Uterus (tissue), 4 donors: ENCODE measurements at places on chromosomes 3 and 15. TPM values are rescaled to one million over a fixed set of nuclear protein-coding genes. Genes with fewer than 3 reads are reported as not detected.
A peak's percentile ranks its signal among the peaks of the same experiment; 100 is the strongest.

The TRIM42 gene
- total RNA-seq, result not detected

GRCh38 chr3:155194973-155195957 lies 98.2 kb downstream of the STRIT1 start:
- no peak overlapping the region for H3K27ac ChIP-seq
- DNase-seq, result no peak
- no peaks in the 10 kb centered on the region for H3K4me1 ChIP-seq
- H3K36me3 ChIP-seq, result no peaks in the 10 kb centered on the region
- no peaks in the 10 kb centered on the region for H3K27me3 ChIP-seq

DNA sequence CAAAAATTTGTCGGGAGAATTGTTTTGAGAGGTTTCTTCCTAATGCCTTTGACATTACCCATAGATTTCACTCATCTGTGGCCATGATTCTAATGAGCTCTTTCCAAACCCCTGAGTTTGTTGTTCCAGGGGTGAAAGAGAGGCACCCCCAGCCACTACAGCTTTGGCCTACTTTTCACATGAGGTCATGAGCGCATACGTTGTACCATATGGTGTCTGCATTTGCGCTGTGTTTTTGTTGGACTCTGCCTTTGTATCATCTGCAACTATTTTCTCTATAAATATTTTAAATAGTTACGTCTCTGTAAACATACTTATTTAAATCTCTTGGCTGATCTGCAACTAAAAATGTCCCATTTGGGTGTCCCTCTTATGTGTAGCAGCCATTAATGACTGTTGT lies 107.9 kb downstream of the LRTM1 start:
- H3K27ac ChIP-seq, result no peak overlapping the region
- DNase-seq, result no peak
- no peak overlapping the region for H3K4me3 ChIP-seq
- H3K4me1 ChIP-seq, result no peaks in the 10 kb centered on the region

- no peaks in the 10 kb centered on the region for H3K27me3 ChIP-seq
- peak overlapping the region; percentile 56 for H3K27ac ChIP-seq
- H3K36me3 ChIP-seq, result no peaks in the 10 kb centered on the region
- DNase-seq, result no peak
- H3K4me3 ChIP-seq, result no peak overlapping the region
These were observed 79.8 kb downstream of the CRTC3 start for GRCh38 chr15:90609242-90610180.

GRCh38 chr3:167575000-167575600 lies 78.6 kb downstream of the WDR49 start:
- no peaks in the 10 kb centered on the region for H3K36me3 ChIP-seq
- H3K27me3 ChIP-seq, result no peaks in the 10 kb centered on the region
- no peaks in the 10 kb centered on the region for H3K4me1 ChIP-seq
- no peak for DNase-seq

DNA sequence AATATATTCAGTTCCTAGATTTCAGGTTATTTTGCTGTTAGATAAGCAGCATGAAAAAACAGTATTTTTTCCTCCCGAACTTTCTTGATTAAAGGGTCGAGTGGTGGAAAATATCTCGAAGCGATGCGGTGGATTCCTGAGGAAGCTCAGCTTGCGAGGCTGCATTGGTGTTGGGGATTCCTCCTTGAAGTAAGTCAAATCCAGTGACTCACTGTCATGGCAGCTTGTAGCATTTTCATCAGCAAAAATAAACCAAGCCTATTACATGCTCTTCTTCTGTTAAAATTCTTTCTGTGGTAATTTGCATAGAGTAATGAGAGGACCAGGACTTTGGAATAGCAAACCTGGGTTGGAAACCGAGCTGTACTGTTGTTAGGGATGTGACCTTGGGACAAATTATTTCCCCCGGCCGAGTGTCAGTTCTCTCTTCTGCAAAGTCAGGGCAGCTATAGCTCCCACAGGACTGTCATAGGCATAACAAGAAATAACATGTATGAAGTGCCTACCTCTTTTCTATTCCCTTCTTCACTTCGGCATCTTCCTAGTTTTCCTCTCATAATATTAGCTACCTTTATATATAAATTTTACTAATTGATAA lies 75.6 kb downstream of the UBP1 start:
- H3K36me3 ChIP-seq, result no peaks in the 10 kb centered on the region
- no peaks in the 10 kb centered on the region for H3K27me3 ChIP-seq
- H3K27ac ChIP-seq, result no peak overlapping the region
- no peak for DNase-seq

- no peak overlapping the region for H3K4me3 ChIP-seq
- no peak overlapping the region for H3K27ac ChIP-seq
- no peaks in the 10 kb centered on the region for H3K36me3 ChIP-seq
- DNase-seq, result no peak
These were observed 55.8 kb upstream of the PRR23E start for GRCh38 chr3:127137113-127137512.

GRCh38 chr15:101444807-101445508 lies 44.5 kb downstream of the PCSK6 start:
- no peak overlapping the region for H3K27ac ChIP-seq
- no peaks in the 10 kb centered on the region for H3K36me3 ChIP-seq
- no peak for DNase-seq
- no peaks in the 10 kb centered on the region for H3K27me3 ChIP-seq
- H3K4me3 ChIP-seq, result no peak overlapping the region

- H3K4me1 ChIP-seq, result peaks cover 43% of the 10 kb centered on the region
- H3K27me3 ChIP-seq, result no peaks in the 10 kb centered on the region
- H3K27ac ChIP-seq, result peak overlapping the region; percentile 72
- no peak overlapping the region for H3K4me3 ChIP-seq
- no peaks in the 10 kb centered on the region for H3K36me3 ChIP-seq
- peak; percentile 30 for DNase-seq
These were observed 6.8 kb downstream of the FYCO1 start for GRCh38 chr3:45988804-45989203.

The KBTBD13 gene
- total RNA-seq, result 0.21 TPM

DNA sequence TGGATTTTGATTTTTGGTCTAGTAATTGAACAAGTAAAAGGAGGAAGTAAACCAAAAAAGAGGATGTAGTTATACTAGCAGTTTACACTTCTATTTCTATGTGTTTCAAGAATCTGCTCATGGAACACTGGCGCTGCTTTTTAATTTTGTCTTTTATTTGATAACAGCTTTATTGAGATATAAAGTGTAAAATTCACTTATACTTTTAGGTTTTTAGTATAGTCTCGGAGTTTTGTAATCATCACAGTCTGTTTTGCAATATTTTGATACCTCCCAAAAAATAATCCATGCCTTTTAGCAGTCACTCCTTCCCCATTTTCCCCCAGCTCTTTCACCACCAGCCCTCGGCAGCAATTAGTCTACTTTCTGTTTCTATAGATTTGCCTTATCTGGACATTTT lies 18.0 kb downstream of the UBE2E2 start:
- H3K4me1 ChIP-seq, result no peaks in the 10 kb centered on the region
- H3K27ac ChIP-seq, result no peak overlapping the region
- no peaks in the 10 kb centered on the region for H3K36me3 ChIP-seq
- no peak for DNase-seq
- H3K4me3 ChIP-seq, result no peak overlapping the region
- H3K27me3 ChIP-seq, result no peaks in the 10 kb centered on the region

The PPP1R14D gene
- total RNA-seq, result not detected

The CACNA2D2 gene
- total RNA-seq, result not detected

- no peaks in the 10 kb centered on the region for H3K4me1 ChIP-seq
- no peak for DNase-seq
- H3K4me3 ChIP-seq, result no peak overlapping the region
- H3K36me3 ChIP-seq, result no peaks in the 10 kb centered on the region
- no peaks in the 10 kb centered on the region for H3K27me3 ChIP-seq
These were observed 14.0 kb upstream of the UACA start for GRCh38 chr15:70777170-70777926.

The CDAN1 gene
- 19.4 TPM for total RNA-seq

The INAFM2 gene
- 6.7 TPM for total RNA-seq

- H3K4me1 ChIP-seq, result no peaks in the 10 kb centered on the region
- no peak for DNase-seq
- no peaks in the 10 kb centered on the region for H3K36me3 ChIP-seq
These were observed 40.9 kb downstream of the TPRG1 start for GRCh38 chr3:189212681-189213080.

DNA sequence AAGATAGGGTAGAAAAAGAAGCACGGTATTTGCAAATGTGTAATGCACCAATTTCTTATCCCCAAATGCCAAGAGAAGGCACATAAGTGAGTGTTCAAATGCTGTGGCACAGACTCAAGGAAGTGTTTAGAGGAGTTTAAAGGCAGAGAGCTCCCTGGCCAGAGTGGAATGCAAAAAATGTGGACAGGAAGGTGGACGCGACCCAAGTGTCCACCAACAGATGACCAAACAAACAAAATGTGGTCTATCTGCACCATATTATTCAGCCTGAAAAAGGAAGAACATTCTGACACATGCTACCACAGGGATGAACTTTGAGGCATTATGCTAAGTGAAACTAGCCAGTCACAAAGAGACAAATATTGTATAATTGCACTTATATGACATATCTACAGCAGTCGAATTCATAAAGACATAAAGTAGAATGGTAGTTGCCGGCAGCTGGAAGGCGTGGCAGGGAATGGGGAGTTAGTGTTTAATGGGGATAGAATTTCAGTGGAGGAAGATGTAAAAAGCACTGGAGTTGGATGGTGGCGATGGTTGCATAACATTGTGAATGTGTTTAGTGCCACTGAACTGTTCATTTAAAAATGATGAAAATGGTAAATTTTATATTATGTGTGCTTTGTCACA lies 126.6 kb downstream of the SRGAP3 start:
- H3K4me3 ChIP-seq, result no peak overlapping the region
- no peaks in the 10 kb centered on the region for H3K27me3 ChIP-seq
- H3K36me3 ChIP-seq, result no peaks in the 10 kb centered on the region

GRCh38 chr3:47098910-47099309 lies 65.0 kb downstream of the SETD2 start:
- DNase-seq, result no peak
- H3K4me3 ChIP-seq, result no peak overlapping the region
- H3K36me3 ChIP-seq, result no peaks in the 10 kb centered on the region
- H3K4me1 ChIP-seq, result no peaks in the 10 kb centered on the region
- no peak overlapping the region for H3K27ac ChIP-seq

- DNase-seq, result no peak
- H3K36me3 ChIP-seq, result no peaks in the 10 kb centered on the region
- no peaks in the 10 kb centered on the region for H3K27me3 ChIP-seq
- no peak overlapping the region for H3K4me3 ChIP-seq
- no peaks in the 10 kb centered on the region for H3K4me1 ChIP-seq
- H3K27ac ChIP-seq, result no peak overlapping the region
These were observed 54.1 kb upstream of the HES1 start for GRCh38 chr3:194081826-194082225.

The MRAS gene
- total RNA-seq, result 71.5 TPM

- peaks cover 6% of the 10 kb centered on the region for H3K4me1 ChIP-seq
- no peak overlapping the region for H3K4me3 ChIP-seq
- no peak overlapping the region for H3K27ac ChIP-seq
- DNase-seq, result no peak
- H3K36me3 ChIP-seq, result no peaks in the 10 kb centered on the region
These were observed 152.9 kb downstream of the XXYLT1 start for GRCh38 chr3:195117978-195118581.

- no peaks in the 10 kb centered on the region for H3K36me3 ChIP-seq
- no peak overlapping the region for H3K4me3 ChIP-seq
- no peak overlapping the region for H3K27ac ChIP-seq
- no peaks in the 10 kb centered on the region for H3K27me3 ChIP-seq
- no peak for DNase-seq
These were observed 14.9 kb downstream of the SERPINI1 start for GRCh38 chr3:167750272-167750971.

- H3K36me3 ChIP-seq, result no peaks in the 10 kb centered on the region
- peak overlapping the region; percentile 92 for H3K4me3 ChIP-seq
- peaks cover 11% of the 10 kb centered on the region for H3K4me1 ChIP-seq
- H3K27ac ChIP-seq, result peak overlapping the region; percentile 92
These were observed 985 bp downstream of the LCMT2 start for GRCh38 chr15:43329217-43329959.

DNA sequence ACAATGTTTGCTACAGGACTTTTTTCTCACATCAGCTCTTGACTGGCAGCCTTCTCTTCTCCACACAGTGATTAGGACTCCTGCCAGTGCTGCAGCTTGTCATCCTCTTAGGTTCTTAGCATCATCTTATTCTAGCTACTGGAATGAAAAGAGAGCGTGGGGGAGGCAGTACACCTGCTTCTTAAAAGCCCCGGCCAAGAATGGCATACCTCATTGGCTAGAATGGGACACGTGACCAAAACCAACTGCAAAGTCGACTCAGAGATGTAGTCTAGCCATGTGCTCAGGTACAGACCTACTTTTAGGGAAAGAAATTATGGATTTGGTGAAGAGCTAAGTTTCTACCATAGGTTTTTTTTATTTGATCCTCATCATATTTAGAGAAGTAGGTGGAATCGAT lies 44.1 kb downstream of the RARB start:
- no peaks in the 10 kb centered on the region for H3K4me1 ChIP-seq
- H3K27ac ChIP-seq, result no peak overlapping the region
- H3K36me3 ChIP-seq, result no peaks in the 10 kb centered on the region
- no peaks in the 10 kb centered on the region for H3K27me3 ChIP-seq
- DNase-seq, result no peak

- DNase-seq, result no peak
- H3K27ac ChIP-seq, result no peak overlapping the region
- no peak overlapping the region for H3K4me3 ChIP-seq
- H3K27me3 ChIP-seq, result no peaks in the 10 kb centered on the region
- H3K4me1 ChIP-seq, result no peaks in the 10 kb centered on the region
- no peaks in the 10 kb centered on the region for H3K36me3 ChIP-seq
These were observed 178.6 kb downstream of the ADAMTS9 start for GRCh38 chr3:64509206-64509605.

- DNase-seq, result peak; percentile 23
- no peak overlapping the region for H3K4me3 ChIP-seq
- peaks cover 4% of the 10 kb centered on the region for H3K4me1 ChIP-seq
- no peaks in the 10 kb centered on the region for H3K36me3 ChIP-seq
- H3K27me3 ChIP-seq, result no peaks in the 10 kb centered on the region
- peak overlapping the region; percentile 66 for H3K27ac ChIP-seq
These were observed 98.8 kb downstream of the XXYLT1 start for GRCh38 chr3:195172039-195172684.
